ENCODE measurements at places on chromosomes 5 and 9.

DNA sequence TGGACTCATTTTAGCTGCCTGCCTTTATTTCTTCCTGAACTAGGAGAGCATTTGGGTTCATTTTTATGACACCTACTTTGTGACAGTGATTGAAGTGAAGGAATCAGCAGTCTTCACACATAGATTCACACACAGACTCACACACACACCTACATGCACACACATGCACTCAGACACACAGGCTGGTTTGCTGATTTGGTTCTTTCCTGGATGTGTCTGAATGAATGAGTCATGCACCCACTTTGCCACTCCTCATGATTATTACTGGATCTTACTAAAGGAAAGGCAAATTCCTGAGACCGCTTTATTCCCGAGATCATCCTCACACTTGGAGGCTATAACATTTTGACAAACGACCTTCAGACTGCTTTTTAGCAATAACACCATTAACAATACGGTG is 529.5 kb downstream of the AGTPBP1 start:
- no peak for DNase-seq

- no peak for DNase-seq
These were observed 22.3 kb downstream of the FAM78A start for GRCh38 chr9:131253891-131254491.

- DNase-seq: no peak
These were observed 35.7 kb upstream of the HMGCS1 start for GRCh38 chr5:43348861-43349363.

- no peak for DNase-seq
These were observed 80.7 kb upstream of the ADAMTS19 start for GRCh38 chr5:129379406-129379805.

DNA sequence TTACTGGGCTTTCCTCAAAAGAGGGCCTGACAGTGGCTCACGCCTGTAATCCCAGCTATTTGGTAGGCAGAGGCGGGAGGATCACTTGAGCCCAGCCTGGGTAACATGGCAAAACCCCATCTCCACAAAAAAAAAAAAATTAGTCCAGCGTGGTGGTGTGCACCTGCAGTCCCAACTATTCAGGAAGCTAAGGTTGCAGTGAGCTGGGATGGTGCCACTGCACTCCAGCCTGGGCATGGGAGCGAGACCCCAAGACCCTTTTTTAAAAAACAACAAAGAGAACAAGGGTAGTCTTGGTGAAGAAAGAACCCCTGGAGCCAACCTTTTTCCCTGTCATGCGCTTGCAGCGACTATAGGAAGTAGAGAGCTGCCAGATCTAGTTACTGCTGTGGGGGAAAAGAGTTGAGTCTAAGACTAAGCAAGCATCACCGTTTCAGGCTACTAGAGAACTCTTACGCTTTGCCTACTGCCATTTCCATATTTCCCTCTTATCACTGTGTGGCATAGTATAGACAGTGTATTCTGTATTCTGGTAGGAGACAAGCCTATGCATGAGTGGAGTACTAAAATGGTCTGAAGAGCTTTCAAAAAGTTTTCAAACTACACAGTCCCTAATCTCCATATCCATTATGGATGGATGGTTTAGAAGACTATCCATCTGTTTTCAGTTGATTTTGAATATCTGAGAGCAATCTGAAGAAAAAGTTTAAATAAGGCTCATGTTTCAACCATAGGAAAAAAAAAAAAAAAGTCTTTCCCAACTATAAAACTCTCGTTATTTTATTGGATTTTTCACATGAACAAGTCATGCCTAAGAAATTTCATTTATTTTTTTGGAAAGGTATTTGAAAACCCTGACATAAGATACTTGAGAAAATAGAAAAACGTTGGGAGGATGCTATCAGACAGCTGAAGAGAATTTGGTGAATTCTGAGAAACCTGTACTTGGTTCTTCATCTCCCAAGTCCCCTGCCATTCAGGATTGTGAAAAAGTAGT is 2.6 kb downstream of the C9orf40 start:
- DNase-seq: no peak

GRCh38 chr9:109855540-109855939 is 75.5 kb downstream of the PALM2AKAP2 start:
- DNase-seq: no peak

- no peak for DNase-seq
These were observed 3.5 kb downstream of the SPOUT1 start for GRCh38 chr9:128825923-128826700.

DNA sequence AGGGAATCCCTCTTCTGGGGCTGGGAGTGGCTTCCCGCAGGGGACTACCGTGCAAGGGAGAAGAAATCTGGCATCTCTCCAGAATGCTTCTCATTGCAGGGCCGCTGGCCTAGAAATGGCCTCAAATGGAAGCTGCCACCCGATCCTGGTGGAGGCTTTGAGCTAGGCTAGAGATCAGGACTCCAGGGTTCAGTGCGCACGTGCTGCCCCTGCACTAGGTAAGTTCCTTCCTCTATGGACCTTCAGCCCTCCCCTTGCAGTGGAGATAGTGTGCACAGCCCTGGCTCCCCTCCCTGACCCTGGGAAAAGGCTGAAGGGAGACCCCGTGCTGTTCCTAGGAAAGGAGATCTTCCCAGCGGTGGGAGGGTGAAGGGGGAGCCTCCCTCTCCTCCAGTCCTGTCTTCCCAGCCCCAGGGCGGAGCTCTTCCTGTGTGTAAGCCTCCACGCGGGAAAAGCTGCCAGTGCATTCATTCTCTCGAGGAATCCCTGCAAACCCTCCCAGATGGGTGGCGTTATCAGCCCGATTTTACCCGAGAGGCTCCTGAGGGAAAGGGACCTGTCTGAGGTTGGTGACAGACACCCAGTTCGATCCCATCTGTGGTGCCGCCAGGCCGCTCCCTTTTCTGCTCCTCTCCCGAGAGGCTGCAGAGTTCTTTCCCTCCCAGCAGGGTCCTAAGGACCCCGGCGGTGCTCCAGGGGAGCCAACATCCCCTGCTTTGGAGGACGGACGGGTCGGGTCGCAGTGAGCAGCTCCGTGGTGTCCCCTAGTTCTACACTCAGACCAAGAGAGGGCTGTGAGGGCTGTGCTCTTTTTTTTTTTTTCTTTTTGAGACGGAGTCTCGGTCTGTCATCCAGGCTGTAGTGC is 1.4 kb upstream of the CERCAM start:
- DNase-seq: no peak

- DNase-seq: no peak
These were observed 149.6 kb downstream of the ZNF608 start for GRCh38 chr5:124596595-124597421.

DNA sequence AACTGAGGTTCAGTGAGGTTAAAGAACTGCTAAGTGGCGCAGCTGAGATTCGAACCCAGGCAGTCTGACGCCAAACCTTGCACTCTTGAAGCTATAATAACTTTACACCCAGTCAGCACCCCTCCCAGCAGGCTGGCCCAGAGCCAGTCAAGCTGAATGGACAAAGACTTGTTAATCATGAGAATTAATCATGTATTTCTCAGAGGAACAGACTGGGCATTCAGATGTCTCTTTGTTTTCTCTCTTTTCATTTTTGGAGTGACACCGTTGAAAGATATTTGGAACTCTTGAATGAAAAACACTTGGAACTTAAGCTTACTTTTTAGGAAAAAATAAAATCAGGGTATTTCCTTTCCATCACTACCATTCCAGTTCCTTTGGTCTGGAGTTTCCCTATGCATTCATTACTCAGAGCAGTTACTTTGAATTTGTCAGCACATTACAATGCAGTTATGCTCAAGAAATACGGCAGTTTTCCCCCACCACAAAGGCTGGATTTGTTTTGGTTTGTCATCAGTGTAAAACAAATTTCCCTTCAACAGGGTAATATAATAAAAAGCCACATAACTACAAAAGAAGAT is 22.6 kb upstream of the MAMDC2 start:
- DNase-seq: no peak

DNA sequence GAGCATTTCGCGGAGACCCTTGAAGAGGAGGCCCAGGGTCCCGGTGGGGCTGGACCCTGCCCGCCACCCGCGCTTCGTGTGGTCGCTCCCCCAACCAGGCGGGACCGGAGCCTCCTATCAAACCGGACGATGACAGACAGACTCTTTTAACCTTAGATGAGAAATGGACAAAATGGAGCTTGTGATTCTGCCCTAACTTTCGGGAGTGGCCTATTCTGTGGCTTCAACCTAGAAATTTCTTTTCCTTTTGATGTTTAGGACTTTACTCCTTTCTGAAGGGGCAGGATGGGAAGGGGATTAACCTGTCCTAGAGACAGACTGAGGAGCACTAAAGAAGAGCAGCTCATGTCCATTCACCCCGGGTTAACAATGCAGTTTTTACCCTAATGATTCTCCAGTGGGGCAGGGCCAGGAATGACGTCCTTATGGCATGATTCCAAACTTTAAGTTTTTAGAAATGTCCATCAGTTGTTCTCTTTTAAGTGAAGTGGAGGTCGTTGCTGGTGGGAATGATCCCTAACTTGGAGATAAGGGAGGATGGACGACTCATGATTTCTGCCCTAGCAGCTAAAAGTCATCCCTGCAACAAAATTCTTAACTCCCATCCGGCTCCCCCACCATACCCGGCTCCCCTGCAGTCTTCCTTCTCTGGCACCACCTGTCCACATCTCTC is 1.0 kb downstream of the NIPSNAP3A start:
- DNase-seq: no peak

DNA sequence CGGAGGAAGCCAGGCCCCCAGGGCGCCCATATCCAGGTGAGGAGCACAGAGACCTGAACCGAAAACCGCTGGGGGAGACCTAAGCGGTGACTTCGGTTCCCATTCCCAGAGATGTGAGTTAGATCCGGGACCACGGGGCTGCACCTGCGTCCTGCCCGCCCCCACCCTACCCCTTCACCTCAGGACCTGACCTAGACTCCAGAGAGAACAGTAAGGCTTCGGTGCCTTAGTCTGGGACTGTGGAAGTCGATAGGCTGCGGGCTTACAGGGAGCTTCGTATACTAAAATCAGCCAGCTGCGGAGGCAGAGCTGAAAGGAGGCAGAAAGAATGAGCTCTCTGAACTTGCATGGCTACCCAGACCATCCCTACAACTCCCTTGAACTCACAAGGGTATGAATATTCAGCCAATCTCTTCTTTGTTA is 518 bp upstream of the FAM13B start:
- no peak for DNase-seq

DNA sequence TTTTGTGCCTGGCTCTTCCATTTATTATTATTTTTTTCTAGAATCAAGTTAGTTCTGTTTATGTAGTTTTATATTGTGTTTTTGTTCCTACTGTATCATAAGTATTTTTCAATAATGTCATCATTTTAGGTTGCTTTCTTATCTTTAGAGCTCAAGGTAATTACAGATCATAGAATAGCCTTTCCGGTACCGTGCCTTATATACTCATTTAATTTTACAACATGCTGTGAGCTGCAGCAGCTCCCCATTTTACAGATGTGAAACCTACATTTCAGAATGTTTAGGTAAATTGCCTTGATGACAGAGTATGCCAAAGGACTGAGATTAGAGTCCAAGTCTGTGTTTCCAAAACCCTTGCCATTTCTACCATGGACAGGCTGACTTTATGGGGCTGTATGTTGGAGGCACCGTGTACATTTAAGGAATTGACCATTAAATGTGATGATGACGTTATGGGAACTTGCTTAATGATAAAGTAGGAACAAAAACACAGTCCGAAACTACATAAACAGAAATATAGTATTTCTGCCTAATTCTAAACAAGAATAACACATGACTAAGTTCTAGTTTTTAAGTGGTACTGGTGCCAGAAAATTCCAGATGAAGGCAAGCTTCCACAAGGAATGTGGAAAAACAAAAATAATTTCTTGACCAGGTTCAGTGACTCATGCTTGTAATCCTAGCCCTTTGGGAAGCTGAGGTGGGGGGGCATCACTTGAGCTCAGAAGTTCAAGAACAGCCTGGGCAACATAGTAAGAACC is 97.7 kb downstream of the IQGAP2 start:
- DNase-seq: no peak

DNA sequence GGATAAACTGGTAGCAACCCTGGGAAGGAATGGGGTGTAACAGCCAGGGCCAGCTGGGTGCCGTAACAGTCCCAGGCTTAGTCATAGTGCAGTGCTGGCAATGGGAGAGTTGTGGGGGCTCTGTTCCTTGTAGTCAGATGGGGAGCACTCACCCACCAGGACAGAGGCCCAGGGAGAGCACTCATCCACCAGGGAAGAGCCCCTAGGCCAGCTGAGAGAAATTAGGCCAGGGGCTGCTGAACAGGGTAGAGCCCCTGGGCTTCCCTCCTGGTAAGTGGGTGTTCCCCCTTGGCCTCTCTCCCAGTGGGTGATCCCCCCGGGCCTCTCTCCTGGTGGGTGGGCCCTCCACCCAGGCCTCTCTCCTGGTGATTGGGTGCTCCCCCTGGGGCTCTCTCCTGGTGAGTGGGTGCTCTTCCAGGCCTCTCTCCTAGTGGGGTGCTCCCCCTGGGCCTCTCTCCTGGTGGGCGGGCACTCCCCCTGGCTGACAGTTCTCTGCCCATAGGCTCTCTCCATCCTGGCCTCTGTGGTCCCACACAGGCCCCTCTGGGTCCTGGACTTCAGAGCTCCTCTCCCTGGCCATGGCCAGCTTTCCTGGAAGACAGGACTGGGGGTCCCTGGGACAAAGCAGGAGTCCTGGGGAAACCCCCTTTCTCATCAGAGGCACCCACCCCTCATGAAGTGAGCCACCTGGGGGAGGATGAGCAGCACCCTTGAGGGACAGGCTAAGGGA is 13.4 kb downstream of the FGD3 start:
- no peak for DNase-seq

GRCh38 chr5:142771666-142772065 is 1.5 kb downstream of the ARHGAP26 start:
- DNase-seq: no peak

DNA sequence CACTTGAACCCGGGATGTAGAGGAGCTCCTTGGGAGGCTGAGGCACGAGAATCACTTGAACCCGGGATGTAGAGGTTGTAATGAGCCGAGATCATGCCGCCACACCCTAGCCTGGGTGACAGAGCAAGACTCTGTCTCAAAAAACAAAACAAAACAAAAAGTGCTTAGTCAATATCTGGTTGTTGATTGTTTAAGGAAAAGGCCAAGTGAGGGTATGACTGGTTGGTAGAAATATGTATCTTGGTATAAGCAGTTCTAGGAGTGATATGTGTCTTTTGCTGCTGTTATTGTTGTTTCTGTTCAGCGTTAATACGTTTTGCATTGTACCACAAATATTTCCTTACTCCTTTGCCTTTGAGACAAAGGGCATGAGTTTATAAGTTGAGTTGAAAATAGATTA is 210.7 kb upstream of the DMRT1 start:
- no peak for DNase-seq

DNA sequence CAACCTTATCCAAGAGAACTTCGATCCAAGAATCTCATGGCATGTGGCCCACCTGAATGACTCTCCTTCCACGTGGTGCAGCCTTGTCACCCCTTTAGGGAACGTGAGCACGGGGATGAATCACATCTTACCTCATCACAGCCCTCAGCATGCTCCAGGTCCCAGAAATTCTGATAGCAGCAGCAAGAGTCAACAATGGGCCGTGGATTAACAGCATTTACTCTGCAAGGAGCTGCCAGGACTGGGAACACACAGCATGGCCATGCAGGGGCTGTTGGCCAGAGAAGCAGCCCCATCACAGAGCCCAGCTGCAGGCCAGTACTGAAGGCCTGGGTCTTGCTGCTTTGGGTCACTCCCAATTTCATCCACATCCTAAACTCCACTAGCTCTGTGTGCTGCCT is 150.4 kb downstream of the C5orf15 start:
- no peak for DNase-seq

- DNase-seq: no peak
These were observed 4.1 kb upstream of the GBGT1 start for GRCh38 chr9:133167769-133168168.
